ENCODE measurements at places on chromosomes 13 and 19.
A peak's percentile ranks its signal among the peaks of the same experiment; 100 is the strongest.

GRCh38 chr13:23510979-23511735 is 59.1 kb upstream of the TNFRSF19 start:
- no peak for DNase-seq

GRCh38 chr13:98858191-98858590 is 105.7 kb upstream of the SLC15A1 start:
- no peak for DNase-seq

DNA sequence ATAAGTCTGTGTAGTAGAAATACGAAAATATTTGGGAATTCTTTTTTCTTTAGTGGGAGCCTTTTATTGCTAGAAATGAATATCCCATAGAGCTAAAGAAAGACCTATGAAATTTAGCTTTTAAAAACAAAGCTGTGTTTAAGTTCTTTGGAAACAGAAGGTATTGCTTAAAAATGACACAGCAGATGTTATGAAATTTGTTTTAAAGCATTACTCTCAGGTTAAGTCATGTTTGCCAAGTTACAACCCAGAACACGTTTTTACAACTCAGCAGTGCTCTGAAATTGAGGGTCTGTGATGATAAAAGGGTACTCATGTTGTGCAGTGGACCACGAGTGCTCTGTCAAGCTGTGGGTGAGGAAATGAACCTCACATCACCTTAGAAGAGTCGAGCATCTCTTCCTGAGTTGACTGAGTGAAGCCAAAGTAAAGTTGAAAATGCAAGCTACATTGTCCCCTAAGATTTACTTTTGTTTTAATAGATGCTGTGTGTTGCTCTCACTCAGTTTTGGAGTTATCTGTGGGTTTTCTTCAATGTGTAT is 161.1 kb downstream of the SHISA2 start:
- DNase-seq = no peak

DNA sequence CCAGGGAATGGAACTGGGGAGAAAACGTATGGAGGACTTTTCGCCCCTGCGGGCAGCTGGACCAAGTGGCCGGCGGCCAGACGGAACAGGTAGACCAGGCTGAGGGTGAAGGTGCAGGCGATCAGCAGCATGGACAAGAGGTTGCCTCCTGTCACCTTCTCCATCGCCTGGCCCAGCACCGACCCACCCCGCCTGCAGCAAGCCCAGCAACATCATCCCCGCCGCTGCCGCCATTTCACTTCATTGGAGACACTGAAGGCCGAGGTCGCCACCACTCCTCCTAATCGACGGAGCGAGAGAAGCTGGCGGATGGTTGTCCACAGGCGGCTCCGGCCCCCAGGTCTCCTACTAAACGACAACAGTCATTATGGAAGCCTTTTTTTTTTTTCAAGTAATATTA is 5.0 kb upstream of the SLC46A3 start:
- DNase-seq = no peak

DNA sequence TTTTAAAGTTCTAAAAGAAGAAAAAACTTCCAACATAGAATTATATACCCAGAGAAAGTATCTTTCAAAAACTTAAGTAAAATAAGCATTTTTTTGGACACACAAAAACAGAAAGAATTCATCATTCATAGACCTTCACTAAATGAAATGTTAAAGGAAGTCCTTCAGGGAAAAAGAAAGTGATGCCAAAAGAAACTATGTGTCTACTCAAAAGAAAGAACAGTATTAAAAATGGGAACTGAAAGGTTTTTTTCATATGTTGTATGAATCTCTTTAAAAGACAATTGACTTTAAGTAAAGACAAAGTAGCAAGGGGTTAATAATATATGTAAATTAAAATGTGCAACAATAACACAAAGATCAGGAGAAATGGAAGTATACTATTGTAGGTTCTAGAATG is 96.5 kb downstream of the DHRS12 start:
- no peak for DNase-seq

- DNase-seq = no peak
These were observed 1.3 kb upstream of the SNAPC2 start for GRCh38 chr19:7918615-7919421.

DNA sequence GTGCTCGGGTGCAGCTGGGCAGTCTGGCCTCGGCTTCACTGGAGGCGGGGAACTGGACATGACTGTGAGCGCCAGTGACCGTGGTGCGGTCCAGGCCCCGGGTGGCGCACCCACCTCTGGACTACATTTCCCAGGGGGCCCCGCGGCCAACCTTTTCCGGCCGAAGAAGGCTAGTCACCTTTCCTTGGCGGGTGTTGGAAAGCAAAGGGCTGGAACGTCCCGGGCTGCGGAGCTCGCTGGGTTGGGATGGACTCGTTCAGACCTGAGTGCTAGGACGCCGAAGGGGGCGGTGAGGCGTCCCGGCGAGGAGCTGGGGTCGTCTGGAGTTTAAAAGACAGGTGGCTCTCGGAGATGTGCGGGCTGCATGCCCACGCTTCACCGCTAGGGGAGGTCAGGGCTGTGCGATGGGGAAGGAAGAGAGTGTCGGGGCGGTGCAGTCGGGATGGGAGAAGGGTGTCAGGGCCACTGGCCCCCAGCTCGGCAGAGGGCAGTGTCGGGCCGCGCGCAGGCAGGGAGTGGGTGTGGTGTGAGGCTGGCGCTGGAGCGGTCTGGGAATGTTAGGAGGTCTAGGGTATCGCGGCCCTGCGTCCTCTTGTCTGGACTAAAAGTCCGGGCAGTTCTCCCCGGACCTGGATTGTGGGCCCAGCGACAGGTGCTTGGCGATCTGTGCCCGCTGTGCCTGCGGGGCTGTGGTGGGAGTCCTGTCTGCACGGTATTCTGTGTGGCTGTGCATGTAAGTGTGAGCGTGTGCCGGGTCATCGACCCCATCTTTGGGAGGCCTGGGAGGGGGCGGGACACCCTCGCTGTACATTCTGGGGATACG is 57.1 kb downstream of the ZNF568 start:
- DNase-seq = peak; percentile 60

DNA sequence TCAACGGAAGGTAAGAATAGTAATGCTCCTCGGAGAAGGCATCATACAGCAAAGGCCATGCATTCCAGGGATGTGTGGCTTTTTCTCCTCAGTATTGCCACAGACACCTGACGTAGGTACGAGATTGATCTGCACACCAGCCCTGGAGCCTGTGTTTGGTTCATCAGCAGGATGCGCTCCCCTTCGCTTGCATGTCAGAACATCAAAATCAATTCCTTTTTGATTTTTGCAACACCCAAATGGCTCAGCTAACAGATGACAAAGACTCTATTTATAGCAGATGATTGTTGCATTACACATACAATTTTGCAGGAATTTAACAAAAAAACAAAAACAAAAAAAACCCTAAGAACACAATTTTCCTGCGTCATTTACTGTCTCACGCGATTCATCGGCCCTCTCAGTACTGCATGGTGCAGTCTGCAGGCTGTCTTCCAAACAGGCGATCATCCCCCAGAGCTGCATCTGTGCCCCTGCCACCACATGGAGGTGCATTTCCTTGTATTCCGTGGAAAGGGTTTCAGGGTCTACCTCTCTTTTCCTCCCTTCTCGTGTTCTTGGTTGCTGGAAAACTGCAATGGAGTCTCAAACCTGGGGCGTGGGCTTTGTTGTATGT is 207.3 kb downstream of the TEX29 start:
- no peak for DNase-seq

- no peak for DNase-seq
These were observed 50.8 kb downstream of the LATS2 start for GRCh38 chr13:21010621-21011020.

DNA sequence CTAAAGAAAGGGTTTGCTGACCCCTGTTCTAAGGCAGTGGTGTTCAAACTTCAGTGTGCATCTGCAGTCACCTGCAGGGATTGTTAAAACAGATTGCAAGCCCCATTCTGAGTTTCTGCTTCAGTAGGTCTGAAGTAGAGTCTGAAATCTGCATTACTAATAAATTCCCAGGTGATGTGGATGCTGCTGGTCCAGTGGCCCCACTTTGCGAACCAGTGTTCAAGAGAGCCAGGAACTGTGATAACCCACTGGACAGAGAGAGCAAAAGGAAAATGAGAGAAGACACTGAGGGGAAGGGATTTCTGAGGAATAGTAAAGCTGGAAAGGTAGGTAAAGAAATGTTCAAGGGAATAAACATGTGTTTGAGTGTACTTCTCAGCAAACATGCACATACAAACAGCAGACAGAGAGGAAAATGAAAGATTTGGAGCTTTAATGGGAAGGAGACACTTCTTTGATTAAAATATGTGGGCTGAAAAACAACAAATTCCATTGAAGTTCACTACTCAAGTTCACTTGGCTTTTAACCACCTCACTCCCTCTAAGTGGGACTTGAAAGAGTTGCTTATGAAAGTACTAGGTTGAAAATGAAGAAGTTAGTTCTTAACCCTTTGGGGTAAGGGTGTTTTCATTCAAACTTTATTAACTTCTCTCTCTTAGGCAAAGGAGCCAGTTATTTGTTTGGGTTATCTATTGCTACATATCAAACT is 26.4 kb upstream of the FAM216B start:
- no peak for DNase-seq

DNA sequence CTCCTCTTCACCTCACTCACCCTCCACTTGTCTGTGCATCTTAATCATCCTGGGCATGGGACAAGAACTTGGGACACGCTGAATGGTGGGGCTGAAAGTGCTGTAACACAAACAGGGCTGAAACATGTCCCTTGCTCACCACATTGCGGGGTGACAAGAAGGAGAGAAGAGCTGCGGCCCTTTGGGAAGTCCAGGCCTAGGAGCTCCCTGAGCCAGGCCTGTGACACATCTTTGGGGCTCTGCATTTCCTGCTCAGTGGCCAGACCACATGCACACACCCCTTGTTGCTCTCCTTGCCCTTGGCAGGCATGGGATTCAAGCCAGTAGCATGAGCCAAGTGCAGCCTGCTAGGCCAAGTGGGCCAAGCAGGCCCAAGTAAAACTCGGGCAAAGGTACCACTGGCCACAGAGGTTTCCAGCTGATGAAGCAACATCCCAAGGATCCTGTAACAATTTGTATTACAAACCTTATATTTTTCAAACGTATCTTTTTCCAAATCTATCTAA is 1384.3 kb upstream of the PCDH20 start:
- DNase-seq = no peak

GRCh38 chr19:7000333-7000732 is 20.9 kb downstream of the MBD3L2B start:
- DNase-seq = no peak

GRCh38 chr13:68745502-68745901 is 1362.1 kb upstream of the ATXN8OS start:
- no peak for DNase-seq

- no peak for DNase-seq
These were observed 43.5 kb upstream of the SHISA2 start for GRCh38 chr13:26095338-26095737.

DNA sequence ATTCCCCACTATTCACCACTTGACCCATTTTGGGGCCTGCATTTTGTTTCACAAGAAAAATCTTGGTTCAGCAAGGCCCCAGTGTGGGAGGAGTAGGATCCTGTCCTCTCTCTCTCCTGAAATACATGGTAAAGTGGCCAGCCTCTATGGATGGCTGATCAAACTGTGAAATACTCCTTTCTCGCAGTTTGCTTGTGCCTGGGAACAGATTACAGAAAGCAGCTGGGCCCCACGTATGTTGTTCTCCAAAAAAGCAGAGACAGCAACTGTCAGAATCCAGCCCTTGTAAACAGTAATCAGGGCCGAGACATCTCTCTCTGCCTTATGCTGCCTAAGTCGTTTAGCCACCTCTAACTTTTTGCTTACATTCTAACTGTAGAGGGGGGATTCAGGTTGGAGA is 61.0 kb upstream of the RAP2A start:
- DNase-seq = no peak

GRCh38 chr19:47377801-47378200 is 28.7 kb downstream of the DHX34 start:
- DNase-seq = no peak

GRCh38 chr19:50607874-50608785 is 31.6 kb downstream of the SYT3 start:
- DNase-seq = peak; percentile 18

DNA sequence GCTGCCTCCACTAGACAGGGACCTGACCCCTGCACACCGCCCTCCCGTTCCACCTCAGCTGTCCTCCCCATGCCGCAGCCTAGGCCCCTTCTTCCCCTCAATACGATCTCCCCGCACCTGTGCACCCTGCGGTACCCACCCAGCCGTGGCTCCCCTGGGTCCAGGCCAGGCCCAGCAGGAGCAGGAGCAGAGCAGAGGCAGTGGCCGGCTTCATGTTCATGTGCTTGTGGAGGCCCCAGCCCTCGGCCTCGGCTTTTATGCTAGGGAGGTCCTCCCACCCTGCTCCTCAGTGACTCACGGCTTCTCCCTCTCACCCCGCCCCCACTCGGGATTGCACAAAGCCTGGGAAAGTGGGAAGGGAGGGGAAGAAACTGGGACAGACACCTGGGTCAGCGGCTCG is 11.4 kb upstream of the KRTDAP start:
- DNase-seq = no peak

GRCh38 chr13:21242236-21242635 is 65.8 kb downstream of the MRPL57 start:
- peak; percentile 52 for DNase-seq

GRCh38 chr13:40410315-40410714 is 256.1 kb downstream of the FOXO1 start:
- DNase-seq = no peak
